ENCODE measurements at places on chromosomes 2 and 18. TPM values are rescaled to one million over a fixed set of nuclear protein-coding genes. Genes with fewer than 3 reads are reported as not detected.

ABCG8 gene
- total RNA-seq, result not detected

OSBPL6 gene
- total RNA-seq, result 3.7 TPM

GPR39 gene
- total RNA-seq, result 0.32 TPM

PER2 gene
- total RNA-seq, result 2.2 TPM

ABHD1 gene
- total RNA-seq, result 1.1 TPM

MAP3K19 gene
- total RNA-seq, result not detected

SLC30A3 gene
- total RNA-seq, result 0.24 TPM

CROCC2 gene
- total RNA-seq, result not detected

ALLC gene
- total RNA-seq, result not detected

SLC4A3 gene
- total RNA-seq, result 2.9 TPM

ZNF2 gene
- 6.5 TPM for total RNA-seq

KCNG2 gene
- total RNA-seq, result not detected

Data from SK-MEL-5 (cell line).